ENCODE measurements at places on chromosomes 6 and 20.
A peak's percentile ranks its signal among the peaks of the same experiment; 100 is the strongest.

GRCh38 chr6:135936606-135937005, 85.1 kb downstream of the PDE7B start:
- no peak for DNase-seq

DNA sequence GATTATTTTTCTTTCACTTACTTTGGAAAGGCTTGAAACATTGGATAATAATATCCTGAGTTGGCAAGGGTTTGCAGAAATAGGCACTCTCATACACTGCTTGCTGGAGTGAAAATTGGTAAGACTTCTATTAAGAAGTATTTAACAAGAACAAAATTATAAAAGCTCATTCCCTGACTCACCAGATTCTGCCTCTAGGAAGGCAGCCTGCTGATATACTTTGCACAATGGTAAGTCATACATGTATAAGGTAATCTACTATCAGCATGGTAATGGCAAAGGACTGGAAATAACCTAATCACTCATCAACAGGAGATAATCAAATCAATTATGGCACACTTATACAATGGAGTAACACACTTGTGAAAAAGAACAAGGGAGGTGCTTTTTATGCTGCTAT, 85.8 kb downstream of the PLCG1 start:
- DNase-seq: no peak

GRCh38 chr6:154356690-154357089, at the start of gene IPCEF1:
IPCEF1 (minus strand) TSS chr6:154356803; CDS start chr6:154265947, 90,856 bp downstream.
- DNase-seq: peak; percentile 6

GRCh38 chr6:100809346-100809745, 71.8 kb downstream of the ASCC3 start:
- DNase-seq: no peak

Measured in RPMI8226 (cell line).